Stimulated activated CD8-positive, alpha-beta memory T cell treated with anti-CD3 and anti-CD28 coated beads, Interleukin-7, amount 100 ng/mL, for 24 hours (primary cell): ENCODE measurements at places on chromosomes 7 and 10.

DNA sequence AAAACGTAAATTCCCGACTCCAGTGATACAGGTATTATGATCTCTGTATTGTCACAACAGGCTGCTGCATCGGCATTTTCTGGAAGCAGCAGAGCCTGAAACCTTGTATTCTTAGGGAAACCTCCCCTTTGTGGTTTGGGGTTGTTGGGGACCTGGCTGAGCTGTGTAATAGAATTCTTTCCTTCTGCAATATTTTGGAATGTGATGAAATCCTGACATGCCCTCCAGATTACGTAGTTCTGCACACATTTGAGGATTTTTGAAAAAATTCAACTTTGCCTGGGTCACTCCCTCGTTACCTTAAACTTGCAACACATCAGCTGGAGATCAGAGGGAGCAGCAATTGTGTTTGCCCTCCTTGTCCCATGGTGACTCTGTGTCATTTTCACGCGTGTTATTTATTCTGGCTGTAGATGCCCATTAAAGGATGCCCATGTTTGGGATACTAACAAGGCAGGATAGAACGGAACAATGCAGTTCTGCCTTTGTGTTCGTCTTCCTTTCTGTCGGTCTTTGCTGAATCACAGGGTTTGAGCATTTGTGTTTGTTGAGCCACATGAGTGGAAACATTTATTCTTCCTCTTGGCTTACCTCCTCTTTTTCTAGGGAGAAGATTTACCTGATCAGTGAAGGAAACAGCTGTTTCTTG, 181.7 kb downstream of the TCF7L2 start:
- DNase-seq, result no peak

DNA sequence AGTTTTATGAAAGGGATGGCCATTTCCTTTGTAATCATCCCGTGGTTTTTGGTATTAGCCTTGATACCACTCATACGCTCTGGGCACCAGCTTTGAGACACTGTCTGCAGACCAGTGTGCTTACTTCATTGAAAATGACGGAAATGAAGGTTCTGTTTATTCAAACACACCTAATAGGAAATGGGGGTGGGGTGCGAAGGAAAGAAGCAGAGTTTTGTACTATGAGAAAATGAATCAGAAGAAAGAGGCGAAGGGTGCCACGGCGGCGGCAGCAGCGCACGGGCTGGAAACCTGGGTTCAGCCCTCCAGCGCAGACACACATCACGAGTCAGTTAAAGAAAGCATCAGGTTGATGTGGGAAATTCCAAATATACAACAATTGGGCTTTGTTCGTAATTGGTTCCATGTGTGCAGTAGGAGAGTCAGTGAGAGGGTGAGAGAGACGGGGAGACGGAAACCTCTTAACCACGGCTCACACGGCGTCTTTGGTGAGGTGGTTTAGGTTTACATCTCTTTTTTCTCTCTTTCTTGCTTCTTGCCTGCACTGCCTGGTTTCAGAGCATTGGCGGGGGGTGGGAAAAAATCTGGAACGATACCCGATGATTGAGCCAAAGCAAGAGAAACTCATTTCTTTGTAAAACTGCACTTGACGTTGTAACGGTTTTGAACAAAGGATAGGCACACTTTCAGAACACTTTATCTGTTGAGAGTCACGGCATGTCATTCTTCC, 321.2 kb downstream of the FRMD4A start:
- peak; percentile 26 for DNase-seq

DNA sequence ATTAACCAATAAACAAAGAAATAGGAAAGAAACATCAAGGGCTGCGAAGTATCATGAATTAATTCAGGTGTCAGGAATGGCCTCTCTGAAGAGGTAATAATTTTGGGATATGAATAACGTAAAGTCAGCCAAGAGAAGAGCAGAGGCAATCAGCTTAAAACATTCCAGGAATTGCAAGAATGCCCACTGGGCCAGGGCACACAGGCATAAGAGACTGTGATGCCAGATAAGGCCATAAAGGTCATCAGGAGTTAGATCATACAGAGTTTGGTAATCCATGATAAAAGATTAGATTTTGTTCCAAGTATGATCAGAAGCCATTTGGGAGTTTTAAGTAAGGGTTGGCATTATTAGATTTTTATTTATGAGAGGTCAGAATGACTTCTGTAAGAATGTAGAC, 53.2 kb upstream of the ABCB4 start:
- no peak for DNase-seq

GRCh38 chr10:20839141-20839540, 58.0 kb downstream of the NEBL start:
- DNase-seq, result no peak

DNA sequence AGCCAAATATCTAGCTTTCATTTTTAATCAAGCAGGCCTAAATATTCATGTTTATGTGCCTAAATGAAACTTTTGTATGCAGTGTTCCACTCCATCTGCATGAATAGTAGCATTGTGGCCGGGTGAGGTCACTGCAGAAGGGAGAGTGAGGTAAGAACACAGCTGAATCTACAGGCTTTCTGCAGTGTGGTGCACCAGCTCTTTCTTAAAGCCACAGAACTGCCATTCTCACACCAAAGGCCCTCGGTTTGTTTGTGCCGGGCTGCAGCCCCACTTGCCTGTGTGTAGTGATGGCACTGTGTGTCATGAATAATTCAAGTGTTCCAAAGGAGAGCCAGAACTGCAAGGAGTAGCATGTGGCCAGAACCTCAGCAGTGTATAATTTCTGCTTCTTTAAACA, 204.1 kb downstream of the TRIL start:
- no peak for DNase-seq

DNA sequence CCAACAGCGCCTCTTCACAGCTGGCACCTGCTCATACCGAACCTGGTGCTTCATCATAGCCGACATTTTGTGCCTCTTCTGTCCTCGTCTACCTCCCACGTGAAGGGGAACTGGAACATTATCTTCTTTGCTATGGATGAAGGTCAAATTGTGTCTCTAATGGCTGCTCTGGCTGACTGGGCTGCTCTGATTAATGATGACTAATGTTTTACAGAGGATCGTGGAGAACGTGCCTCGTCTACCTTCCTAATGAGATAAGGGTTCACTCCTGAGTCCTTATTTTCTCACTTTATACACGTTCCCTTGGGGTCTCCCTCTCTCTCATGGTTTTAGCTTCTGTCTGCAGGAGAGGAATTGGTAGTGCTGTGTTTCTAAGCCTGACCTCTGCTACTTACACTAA, 420.3 kb downstream of the PHTF2 start:
- DNase-seq, result no peak

DNA sequence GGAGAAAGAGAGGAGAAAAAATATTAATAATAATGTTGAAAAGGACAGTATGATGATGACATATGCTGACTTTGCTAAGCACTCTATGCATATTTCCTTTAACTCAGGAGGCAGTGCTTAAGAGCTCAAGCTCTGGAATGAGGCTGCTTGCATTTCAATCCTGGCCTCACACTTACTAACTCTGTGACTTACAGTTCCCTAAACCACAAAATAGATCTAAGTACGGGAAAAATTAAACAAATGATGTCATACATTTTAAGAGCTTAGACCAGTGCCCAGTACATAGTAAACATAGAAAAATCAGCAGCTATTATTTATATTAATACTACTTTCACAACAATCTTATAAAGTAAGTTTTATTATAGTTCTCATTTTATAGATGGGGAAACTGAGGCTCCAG, 61.3 kb downstream of the GFRA1 start:
- no peak for DNase-seq

- DNase-seq, result no peak
Measured at GRCh38 chr10:1538121-1538520, 199.2 kb downstream of the ADARB2 start.

DNA sequence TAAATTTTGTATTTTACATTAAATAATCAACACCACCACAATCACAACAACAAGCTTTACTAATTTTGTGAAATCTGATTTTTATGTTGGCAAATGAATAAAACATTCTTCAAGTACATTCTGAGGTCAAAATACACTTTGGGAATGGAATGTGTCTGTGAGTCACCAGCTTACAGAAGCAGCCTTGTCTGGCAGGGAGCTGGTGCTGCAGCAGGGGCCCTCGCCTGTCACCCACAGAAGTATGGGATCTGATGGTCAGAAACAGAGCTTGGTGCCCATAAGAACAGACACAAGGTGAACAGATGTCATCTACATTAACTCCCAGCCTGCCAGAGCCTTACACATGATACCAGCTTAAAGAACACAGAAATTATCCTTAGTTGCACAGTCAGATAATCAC, 496.9 kb downstream of the CCSER2 start:
- no peak for DNase-seq

GRCh38 chr7:22447762-22448161, 52.2 kb downstream of the STEAP1B start:
- DNase-seq, result no peak

- DNase-seq, result no peak
Measured at GRCh38 chr10:33353334-33353733, 18.9 kb upstream of the NRP1 start.

DNA sequence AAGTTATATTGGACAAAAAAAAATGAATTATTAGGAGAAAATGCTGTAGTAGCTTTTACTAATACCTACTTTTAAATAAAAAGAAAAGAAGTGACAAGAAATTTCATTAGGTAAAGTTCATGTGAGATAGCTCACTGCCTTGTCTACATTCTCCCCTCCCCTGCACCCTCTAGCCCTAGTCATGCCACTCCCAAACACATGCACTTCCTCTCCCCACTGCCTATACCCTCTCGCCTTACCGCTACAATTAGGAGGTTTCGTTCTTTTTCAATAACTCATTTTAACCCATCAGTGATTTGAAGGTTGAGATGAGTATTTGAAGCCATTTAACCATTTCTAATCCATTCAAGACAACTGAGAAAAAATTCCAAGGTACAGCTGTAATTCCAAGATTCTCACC, 75.3 kb downstream of the HIBADH start:
- no peak for DNase-seq

- DNase-seq, result no peak
Measured at GRCh38 chr7:117251687-117252086, 71.2 kb downstream of the WNT2 start.

DNA sequence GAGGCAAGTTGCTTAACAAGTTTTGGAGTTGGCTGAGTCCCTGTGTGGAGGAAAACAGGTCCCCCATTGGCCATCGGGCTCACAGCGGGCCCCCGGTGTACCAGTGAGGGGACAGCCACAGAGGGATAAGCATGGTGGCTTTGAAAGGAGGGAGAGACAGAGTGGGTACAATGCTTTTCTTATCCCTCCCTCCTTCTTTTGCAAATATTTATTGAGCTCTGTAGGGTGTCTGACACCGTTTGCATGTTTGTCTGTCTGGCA, 2.8 kb downstream of the HTRA1 start:
- no peak for DNase-seq

- no peak for DNase-seq
Measured at GRCh38 chr10:116879817-116880216, 30.5 kb downstream of the ENO4 start.

- DNase-seq, result no peak
Measured at GRCh38 chr7:151767557-151767956, 109.4 kb downstream of the PRKAG2 start.

DNA sequence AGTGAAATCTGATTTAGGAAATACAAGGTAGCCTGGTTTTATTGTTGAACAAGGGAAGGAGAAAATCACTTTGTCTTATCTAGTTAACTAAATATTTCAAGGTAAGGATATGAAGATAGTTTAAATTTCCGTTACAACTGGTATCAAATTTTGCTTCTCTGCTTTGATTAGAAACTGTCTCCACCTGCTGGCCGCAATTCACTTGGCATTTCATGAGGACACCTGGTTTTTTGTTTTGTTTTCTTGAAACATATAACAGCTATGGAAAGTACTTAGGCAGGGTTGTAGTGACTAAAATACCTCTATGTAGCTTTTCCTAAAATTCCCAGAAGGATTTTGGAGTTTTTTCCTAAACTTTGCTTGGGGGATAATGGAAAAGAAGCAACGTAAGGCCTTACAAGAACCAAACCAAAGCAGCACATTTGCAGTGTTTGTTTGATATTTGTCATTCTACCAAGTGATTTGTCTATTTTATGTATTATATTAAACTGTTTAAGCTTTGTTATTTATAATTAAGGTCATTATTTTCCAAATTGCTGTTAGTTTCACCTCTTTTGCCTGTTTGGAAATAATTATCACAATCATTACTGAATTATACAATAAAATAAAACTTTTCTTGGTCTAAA, 73.6 kb downstream of the AHCYL2 start:
- DNase-seq, result peak; percentile 13

GRCh38 chr7:149748076-149748874, 25.1 kb downstream of the ZNF467 start:
- DNase-seq, result no peak

DNA sequence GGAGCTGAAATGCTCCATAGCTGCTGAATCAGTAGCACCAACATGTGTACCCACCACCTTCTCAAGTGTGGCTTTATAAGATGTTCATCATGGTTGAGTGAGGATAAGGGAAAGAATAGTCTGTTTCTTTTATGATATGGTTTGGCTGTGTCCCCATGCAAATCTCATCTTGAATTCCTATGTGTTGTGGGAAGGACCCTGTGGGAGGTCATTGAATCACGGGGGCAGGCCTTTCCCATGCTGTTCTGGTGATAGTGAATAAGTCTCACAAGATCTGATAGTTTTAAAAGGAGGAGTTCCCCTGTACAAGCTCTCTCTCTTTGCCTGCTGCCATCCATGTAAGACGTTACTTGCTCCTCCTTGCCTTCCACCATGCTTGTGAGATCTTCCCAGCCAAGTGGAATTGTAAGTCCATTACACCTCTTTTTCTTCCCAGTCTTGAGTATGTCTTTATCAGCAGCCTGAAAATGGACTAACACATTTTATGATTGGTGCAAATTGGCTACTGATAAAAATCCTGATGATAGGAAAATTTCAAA, 799.9 kb downstream of the TNS3 start:
- no peak for DNase-seq

GRCh38 chr7:74417419-74417971, 36.2 kb upstream of the GTF2IRD1 start:
- peak; percentile 27 for DNase-seq

GRCh38 chr10:105797234-105797890, 1156.3 kb downstream of the SORCS3 start:
- no peak for DNase-seq

GRCh38 chr7:143436325-143436946, 6.8 kb upstream of the TAS2R60 start:
- no peak for DNase-seq

- DNase-seq, result peak; percentile 8
Measured at GRCh38 chr7:120805636-120806388, 52.1 kb downstream of the TSPAN12 start.

- no peak for DNase-seq
Measured at GRCh38 chr7:17532861-17533404, 234.5 kb downstream of the AHR start.

DNA sequence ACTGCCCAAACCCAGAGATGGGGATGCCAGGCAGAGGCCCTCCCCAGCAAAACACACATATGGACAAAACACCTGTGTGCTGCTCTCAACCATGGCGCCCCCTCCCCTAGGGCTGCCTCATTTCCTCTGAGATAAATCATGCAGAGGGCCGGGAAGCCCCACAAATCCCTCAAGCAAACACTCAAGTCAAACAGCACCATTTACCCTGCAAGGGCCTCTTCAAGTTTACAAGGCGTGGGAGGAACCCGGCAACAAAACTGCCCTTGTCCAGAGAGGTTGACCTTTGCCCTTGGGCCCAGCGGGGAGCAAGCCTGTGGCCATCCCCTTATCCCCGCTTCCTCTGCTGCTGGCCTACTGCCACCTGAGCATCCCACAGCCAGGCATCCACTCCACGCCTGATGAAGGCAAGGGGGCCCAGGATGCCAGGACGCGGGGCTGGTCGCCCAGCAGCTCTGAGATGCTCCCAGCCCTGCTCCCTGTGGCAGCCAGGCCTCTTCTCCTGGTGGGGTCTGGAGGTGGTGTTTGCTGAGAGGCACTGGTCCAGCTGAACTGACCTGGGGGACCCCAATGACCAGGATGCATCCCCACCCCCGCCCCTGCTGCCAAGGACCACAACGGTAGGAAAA, 77.4 kb downstream of the DLG5 start:
- no peak for DNase-seq

GRCh38 chr10:74093530-74094164, 57.0 kb downstream of the AP3M1 start:
- no peak for DNase-seq
